ENCODE measurements at places on chromosomes 1 and 21. TPM values are rescaled to one million over a fixed set of nuclear protein-coding genes. Genes with fewer than 3 reads are reported as not detected.

Gene RNF186
- total RNA-seq, result not detected

DNA sequence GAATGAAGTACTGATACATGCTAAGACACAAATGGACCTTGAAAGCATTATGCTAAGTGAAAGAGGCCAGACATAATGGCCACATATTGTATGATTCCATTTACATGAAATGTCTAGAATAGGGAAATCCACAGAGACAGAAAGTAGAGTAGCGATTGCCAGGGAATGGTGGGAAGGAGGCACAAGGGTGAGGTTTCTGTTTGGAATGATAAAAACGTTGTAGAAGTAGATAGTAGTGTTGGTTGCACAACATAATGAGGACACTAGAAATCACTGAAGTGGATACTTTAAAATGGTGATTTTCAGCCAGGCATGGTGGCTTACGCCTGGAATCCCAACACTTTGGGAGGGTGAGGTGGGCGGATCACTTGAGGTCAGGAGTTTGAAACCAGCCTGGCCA, 97.6 kb upstream of the VANGL1 start:
- no peak for DNase-seq

GRCh38 chr1:234994436-234995295, 134.0 kb downstream of the TOMM20 start:
- no peak for DNase-seq

GRCh38 chr1:169460191-169460833, 25.4 kb downstream of the SLC19A2 start:
- DNase-seq, result peak; percentile 61

Gene RYR2
- 7.8 TPM for total RNA-seq

DNA sequence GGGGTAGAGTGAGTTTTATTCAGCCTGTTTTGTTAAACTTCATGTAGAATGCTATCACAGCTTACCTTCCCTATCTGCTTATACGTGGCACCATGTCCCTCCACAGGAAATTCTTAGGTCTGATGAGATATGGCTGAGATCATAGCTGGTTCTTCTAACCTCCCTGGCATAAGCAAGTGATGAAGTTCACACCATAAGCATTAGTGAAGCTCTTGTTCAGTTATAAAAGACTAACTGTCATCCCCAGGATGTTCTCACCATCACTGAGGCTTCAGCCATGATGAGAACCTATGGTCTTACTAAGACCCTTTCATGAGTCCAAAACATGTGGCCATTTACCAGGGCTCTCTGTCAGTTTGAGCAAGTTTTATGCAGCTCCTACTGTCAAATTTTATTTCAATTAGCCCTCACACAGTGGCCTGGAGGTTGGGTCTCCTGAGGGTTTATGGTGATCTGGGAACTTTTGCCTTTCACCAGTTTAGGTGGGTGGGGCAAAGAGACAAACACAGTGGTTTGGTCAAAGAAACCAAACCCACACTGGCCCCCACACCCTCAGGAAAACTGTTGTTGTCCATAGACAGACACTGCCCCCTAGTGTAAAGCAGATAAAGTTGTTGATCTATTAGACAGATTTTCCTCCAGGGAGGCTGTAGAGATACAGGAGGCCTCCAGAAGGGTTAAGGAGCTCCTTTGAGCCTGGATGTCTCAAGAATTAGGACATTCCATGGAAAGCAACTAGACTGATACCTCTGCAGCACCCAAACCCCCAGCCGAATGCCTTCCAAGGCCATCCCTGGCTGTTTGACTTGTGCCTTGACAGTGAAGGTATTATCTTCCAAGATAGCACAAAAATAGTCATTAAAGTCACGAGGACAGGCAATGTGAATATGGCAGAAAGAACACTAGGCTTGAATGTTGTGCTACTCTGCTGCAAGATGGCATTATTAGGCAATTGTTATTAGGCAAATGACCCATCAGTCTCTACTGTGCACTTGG, 5.0 kb downstream of the SLC22A15 start:
- no peak for DNase-seq

- DNase-seq, result no peak
Observed at GRCh38 chr1:115976921-115977498, 697 bp downstream of the SLC22A15 start.

DNA sequence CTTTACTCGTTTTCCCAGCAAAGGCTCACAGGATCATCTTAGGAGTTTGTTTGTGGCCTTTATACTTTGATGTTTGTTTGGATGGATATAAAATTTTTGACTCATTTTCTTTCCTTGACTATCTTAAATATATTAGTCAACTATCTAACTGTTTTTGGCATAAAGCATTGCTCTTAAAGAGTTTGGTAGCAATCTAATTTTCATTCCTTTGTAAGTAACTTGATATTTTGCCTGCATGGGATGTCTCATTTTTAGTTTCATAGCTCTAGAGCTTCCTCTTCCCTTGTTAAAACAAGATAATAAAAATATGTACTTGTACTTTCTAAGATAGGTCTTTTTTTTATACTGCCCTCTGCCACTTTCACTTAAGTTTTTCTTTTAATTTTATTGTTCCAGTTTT, 161.9 kb downstream of the MAGI3 start:
- DNase-seq, result no peak

DNA sequence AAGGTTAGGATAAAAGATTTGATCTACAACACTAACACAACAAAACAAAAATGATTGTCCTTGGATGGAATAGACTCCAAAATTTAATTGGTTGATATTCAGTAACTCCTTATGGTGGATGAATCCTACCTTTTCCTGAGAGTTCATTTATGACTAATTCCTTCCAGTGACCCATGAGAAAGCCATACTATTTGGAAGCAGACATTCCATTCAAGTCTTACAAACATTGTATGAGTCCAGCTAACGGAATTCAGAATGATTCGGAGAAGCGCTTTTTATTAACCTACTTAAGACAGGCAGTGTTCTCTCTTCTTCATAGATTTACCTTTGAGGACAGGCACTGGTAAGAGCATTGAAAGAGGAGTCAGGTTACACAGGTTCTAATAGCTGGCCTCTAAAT, 155.6 kb upstream of the ZNF648 start:
- no peak for DNase-seq

- DNase-seq, result no peak
Observed at GRCh38 chr1:217599154-217599553, 31.7 kb downstream of the GPATCH2 start.

DNA sequence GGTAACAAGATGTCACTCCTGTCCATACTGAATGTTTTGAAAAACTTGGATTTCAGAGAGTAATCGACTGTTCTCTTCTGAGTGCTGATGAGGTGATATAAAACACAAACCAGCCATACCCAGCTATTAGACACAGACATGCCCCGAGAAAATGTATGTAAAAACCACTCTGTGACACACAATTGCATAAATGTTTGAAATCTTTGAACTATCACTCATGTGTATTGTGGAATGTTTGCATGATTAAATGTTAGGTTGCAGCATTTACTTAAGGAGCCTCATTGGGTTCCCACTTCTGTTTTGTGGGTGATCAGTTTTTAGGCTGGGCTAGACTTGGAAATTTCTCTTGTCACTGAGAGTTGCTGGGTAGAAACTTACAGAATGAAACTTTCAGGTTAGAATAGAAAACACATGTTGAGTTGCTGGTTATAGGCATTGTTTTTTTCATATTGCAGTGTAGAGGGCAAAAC, 270.4 kb upstream of the B3GALT2 start:
- no peak for DNase-seq

Gene SPRR4
- not detected for total RNA-seq

DNA sequence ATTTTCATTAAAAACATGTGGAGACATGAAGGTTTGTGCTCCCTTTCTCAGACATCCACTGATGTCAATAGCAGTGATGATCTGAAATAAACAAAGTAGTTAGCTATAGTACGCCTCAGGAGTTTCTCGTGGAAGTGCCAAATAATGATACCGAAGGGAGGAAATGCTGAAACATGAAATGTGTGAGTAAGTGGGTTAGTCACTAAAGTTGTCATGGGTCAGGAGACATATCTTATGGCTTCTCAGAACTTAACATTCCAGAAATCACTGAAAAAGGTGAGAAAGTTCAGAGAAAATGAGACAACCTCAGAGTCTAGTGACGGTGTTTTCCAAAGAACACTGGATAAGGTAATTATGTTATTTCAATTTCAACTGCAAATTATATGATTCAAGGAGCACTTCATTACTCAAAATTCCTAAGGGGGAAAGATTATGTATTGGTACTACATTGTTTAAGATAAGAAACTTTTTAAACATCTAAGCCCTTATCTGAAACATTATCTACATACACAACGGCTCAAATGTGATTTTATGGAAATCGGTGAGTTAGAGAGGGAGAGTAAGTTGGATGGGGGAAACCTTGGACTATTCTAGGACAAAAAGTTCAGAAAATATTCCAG, 20.6 kb downstream of the NIBAN1 start:
- no peak for DNase-seq

DNA sequence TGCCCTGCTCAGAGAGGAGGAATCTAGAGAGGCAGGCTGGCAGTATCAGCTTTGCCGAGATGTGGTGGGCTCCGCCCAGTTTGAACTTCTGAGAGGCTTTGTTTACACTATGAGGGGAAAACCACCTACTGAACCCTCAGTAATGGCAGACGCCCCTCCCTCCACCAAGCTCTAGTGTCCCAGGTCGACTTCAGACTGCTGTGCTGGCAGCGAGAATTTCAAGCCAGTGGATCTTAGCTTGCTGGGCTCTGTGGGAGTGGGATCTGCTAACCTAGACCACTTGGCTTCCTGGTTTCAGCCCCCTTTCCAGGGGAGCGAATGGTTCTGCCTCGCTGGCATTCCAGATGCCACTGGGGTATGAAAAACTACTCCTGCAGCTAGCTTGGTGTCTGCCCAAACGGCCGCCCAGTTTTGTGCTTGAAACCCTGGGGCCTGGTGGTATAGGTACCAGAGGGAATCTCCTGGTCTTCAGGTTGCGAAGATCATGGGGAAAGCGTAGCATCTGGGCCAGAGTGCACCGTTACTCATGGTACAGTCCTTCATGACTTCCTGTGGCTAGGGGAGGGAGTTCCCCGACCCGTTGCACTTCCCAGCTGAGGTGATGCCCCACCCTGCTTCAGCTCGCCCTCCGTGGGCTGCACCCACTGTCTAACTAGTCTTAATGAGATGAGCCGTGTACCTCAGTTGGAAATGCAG, 43.6 kb downstream of the C21orf91 start:
- DNase-seq, result no peak

GRCh38 chr21:34520764-34521508, 8.9 kb upstream of the KCNE1 start:
- no peak for DNase-seq

- no peak for DNase-seq
Observed at GRCh38 chr1:151132335-151133017, 14.0 kb downstream of the SEMA6C start.

GRCh38 chr1:239861985-239862384, 229.7 kb upstream of the FMN2 start:
- DNase-seq, result no peak

GRCh38 chr1:201447903-201448871, 20.8 kb downstream of the PHLDA3 start:
- DNase-seq, result peak; percentile 91

Gene C1orf56
- total RNA-seq, result 3.9 TPM

DNA sequence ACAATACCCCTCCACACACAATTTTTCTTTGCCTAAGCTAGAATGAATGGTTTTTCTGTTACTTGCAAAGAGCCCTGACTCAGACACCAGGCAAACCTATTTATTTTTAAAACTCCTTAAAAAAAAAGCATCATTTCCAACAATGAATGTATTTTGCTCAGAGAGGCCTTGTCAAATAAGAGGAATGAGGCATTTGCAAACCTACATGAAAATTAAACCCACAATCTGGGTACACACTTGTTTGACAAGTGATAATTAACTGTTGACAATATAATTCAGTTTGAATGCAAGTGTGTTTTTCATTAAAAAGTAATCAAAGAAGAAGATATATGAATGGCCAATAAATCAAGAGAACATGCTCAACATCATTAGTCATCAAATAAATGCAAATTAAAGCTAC, 339.5 kb downstream of the PTPRU start:
- DNase-seq, result no peak

DNA sequence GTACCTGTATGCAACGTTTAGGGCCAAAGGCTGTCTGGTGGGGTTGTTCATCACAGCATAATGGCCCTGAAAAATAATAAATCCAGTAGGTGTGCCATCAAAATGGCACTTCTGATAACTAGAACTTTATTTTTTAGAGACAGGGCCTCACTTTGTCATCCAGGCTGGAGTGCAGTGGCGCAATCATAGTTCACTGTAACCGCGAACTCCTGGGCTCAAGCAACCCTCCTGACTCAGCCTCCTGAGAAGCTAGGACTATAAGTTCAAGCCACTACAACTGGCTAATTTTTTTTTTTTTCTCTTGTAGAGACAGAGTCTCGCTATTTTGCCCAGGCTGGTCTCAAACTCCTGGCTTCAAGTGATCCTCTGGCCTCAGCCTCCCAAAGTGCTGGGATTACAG, 4.7 kb downstream of the SNAPIN start:
- DNase-seq, result peak; percentile 39

GRCh38 chr1:215087603-215088002, 5.1 kb downstream of the KCNK2 start:
- no peak for DNase-seq

GRCh38 chr1:158329733-158330132, 1.6 kb downstream of the CD1B start:
- no peak for DNase-seq

Gene KRTAP19-3
- total RNA-seq, result not detected
